ENCODE measurements at places on chromosomes 3 and 15. TPM values are rescaled to one million over a fixed set of nuclear protein-coding genes. Genes with fewer than 3 reads are reported as not detected.

DNA sequence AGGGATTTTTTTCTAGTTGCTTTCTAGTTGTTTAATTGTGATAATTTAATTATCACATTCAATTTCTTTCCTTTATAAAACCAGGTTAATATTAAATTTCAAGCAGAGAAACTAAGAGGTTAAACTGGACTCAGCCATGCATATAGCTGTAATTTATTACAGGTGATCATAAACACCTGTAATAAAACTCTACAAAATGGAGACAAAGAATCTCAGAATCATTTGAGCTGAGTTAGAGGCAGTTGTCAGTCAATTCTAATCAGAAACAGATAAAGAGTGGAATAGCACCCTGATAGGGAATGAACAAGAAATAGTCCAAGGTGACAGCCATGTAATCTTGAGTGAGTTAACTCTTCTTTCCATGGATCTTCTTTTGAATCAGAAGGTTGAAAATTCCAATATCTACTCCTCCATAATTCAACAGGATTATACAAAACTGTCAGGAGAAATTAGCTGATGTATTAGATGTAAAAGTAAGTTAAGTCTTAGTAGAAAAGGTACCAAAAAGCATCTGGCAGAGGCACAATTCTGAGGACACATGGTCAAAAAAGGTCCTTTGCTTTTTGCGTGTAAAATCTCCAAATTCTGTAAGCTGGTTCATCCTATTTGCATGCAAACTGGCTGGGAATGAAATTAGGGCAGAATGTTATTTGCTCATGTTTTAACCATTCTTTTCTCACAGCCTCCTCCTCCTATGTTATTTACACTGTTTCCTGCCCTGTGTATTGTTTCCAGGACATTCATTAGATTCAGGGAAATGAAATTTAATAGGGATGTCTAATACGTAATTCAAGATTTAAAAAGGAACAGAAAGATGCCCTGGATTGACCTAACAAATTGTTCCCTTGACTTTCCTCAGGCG is 39.4 kb upstream of the B3GNT5 start:
- no peak overlapping the region for H3K4me3 ChIP-seq
- no peak for DNase-seq
- peaks cover 19% of the 10 kb centered on the region for H3K4me1 ChIP-seq
- H3K27ac ChIP-seq, result peak overlapping the region; percentile 16

GRCh38 chr15:101657968-101658784 is 6.0 kb upstream of the TM2D3 start:
- H3K27ac ChIP-seq, result peak overlapping the region; percentile 46
- H3K4me3 ChIP-seq, result no peak overlapping the region
- peak; percentile 54 for DNase-seq
- peaks cover 58% of the 10 kb centered on the region for H3K36me3 ChIP-seq
- H3K27me3 ChIP-seq, result no peaks in the 10 kb centered on the region

ZMYND10 gene
- 0.83 TPM for total RNA-seq

CNTN4 gene
- 5.7 TPM for total RNA-seq

DNA sequence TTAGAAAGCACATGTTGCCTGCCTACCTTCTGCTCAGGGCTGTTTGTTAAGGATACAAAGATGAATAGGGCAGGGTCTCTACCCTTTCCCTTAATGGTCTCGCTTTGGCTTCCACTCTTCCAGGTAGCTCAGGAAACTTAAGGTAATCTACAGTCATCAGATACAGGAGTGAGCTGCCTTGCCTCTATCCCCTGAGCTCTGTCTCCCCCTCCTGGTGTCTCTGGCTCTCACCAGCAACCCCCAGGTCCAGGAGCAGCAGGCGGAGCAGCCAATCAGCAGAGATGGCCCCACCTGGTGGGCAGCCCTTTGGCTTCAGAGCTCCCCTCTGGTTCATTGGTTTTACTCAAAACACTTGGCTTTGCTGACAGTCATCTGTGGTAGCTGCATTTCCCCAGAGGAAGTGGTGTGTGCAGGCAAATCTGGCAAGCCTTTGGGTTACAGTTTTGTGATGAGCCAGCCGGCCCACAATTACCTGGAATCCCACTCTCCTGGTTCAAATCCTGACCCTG is 8.5 kb upstream of the CX3CR1 start:
- peak; percentile 76 for DNase-seq
- peaks cover 8% of the 10 kb centered on the region for H3K4me1 ChIP-seq
- no peak overlapping the region for H3K27ac ChIP-seq
- no peak overlapping the region for H3K4me3 ChIP-seq
- H3K27me3 ChIP-seq, result no peaks in the 10 kb centered on the region
- H3K36me3 ChIP-seq, result no peaks in the 10 kb centered on the region

DNA sequence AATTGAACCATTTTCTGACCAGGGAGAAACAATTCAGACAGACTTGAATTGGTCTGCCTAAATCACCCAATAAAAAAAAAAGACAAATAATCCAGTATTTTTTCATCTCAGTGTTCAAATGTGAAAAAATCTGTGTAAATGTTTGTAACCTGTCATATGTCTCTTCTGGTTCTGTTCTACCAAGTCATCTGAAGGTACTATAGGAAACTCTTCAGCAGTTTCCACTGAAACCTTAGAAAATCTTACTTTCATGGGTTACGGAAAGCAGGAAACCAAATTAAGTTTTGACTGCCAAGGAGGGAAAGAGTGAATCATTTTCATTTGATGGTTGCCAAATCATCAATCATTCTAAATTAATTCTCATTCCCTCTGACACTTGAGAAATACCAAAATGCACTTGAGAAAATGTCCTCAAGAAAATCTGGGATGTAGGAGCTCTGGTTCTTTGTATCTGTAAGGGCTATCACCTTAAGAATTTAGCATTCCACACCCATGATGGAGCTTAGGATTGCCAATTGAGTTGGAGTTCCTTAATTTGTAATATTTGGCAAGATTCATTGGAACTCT is 278.2 kb upstream of the KCNH8 start:
- DNase-seq, result no peak
- no peak overlapping the region for H3K27ac ChIP-seq
- H3K36me3 ChIP-seq, result no peaks in the 10 kb centered on the region
- H3K27me3 ChIP-seq, result no peaks in the 10 kb centered on the region

- H3K4me1 ChIP-seq, result no peaks in the 10 kb centered on the region
- DNase-seq, result no peak
- no peak overlapping the region for H3K27ac ChIP-seq
- H3K4me3 ChIP-seq, result no peak overlapping the region
- no peaks in the 10 kb centered on the region for H3K27me3 ChIP-seq
- no peaks in the 10 kb centered on the region for H3K36me3 ChIP-seq
Observed at GRCh38 chr3:183317886-183318865, 65.1 kb downstream of the B3GNT5 start.

GRCh38 chr15:70355275-70355795 is 257.6 kb upstream of the TLE3 start:
- no peak for DNase-seq
- H3K4me3 ChIP-seq, result no peak overlapping the region
- H3K27me3 ChIP-seq, result no peaks in the 10 kb centered on the region
- no peaks in the 10 kb centered on the region for H3K36me3 ChIP-seq
- no peaks in the 10 kb centered on the region for H3K4me1 ChIP-seq
- no peak overlapping the region for H3K27ac ChIP-seq

DNA sequence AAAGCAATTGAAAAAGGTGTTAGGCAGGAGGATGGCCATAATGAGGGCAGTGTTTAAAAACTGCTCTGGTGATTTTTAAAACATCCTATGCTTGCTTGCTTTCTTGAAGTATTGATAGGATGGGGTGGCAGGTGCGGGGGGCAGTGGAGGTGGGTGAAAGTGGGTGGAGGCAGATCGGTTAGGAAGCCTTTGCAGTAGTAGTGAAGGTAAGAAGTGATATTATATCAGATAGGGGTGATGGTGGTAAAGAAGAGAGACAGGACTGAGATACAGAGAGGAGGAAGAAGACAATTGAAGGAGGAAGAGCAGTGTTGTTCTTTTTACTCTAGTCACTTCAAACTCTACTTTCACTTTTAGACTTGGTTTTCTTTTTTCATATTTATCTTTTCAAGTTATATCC is 11.1 kb downstream of the ZNF80 start:
- H3K27me3 ChIP-seq, result no peaks in the 10 kb centered on the region
- H3K27ac ChIP-seq, result no peak overlapping the region
- H3K4me3 ChIP-seq, result no peak overlapping the region
- no peak for DNase-seq

- H3K27ac ChIP-seq, result no peak overlapping the region
- no peak overlapping the region for H3K4me3 ChIP-seq
- DNase-seq, result peak; percentile 69
- H3K4me1 ChIP-seq, result no peaks in the 10 kb centered on the region
- no peaks in the 10 kb centered on the region for H3K36me3 ChIP-seq
- H3K27me3 ChIP-seq, result no peaks in the 10 kb centered on the region
Observed at GRCh38 chr3:123757281-123757940, 126.7 kb downstream of the MYLK start.

LYZL4 gene
- not detected for total RNA-seq

DNA sequence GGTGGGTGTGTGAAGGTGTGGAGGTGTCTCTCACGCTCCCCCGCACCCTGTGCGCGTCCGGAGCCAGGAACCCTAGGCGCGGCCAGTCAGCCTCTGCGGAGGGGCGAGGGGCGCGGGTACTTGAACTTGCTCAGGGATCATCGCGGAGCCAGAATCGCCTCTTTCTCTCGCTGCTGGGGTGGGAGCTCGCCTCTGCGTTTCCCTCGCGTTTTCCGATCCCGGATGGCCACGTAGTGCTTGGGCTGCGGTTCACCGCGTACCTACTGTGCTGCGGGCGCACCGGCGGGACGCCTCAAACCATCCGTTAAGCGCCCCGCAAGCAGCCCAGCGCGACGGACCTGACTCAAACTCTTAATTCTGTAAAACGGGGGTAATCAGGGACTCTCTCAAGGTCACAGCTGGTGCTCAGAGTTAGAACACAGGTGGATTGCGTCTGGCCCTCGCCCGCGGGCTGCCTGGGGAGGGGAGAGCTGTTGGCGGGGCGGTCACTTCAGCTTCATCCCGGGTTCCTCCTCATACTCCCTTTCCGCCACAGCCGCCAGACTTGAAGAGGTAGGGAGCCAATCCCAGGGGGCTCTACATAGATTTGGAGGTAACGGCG is 686 bp downstream of the MYRIP start:
- H3K27me3 ChIP-seq, result peaks cover 42% of the 10 kb centered on the region
- DNase-seq, result no peak
- no peaks in the 10 kb centered on the region for H3K36me3 ChIP-seq
- H3K4me1 ChIP-seq, result peaks cover 14% of the 10 kb centered on the region

SLC22A13 gene
- not detected for total RNA-seq

GABRG3 gene
- not detected for total RNA-seq

DNA sequence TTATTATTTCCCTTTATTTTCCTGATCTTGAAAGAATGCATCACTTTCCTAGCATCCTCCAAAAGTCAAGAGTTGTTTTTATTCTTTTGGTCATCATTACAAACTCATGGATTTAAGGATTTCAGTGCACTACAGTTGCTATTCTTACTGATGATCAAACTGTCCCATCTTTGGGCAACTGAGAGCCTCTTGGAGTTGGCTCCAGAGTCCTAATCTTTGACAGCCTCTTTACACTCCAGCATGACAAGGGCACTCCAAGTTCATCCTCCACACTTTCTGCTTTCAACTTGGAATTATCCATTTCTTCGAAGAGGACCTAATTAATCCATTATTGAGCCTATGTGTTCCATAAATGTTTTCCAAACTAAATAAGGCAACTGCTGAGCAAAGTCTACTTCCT is 5.7 kb downstream of the UACA start:
- no peak for DNase-seq
- peaks cover 19% of the 10 kb centered on the region for H3K4me1 ChIP-seq
- H3K27ac ChIP-seq, result no peak overlapping the region
- H3K4me3 ChIP-seq, result no peak overlapping the region
- peaks cover 7% of the 10 kb centered on the region for H3K36me3 ChIP-seq
- H3K27me3 ChIP-seq, result no peaks in the 10 kb centered on the region

DNA sequence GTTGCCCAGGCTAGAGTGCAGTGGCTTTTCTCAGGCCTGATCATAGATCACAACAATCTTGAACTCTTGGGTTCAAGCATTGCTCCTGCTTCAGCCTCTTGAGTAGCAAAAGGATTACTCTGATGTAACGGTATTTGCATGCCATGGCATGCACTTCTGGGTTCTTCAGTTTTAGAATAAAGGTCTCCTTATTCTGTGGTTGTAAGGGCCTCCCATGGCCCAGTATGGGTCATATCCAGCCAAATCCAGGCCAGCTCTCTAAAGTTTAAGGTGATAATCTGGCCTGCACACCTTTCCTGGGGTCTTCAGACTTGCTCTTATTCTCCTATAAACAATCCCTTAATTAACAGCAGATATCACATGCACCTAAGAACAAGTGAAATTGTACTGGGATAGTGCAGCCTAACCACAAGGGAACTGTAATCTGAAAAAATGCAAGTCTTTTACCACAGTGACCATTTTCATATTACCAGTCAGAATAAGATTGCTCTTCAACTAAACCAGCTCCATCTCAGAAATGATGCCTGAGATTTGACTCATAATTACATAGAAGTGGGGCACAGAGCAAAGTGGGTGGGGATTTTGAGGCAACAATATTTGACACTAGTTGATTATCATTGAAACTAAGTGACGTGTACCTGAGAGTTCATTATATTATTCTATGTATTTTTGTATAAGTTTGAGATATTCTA is 25.4 kb downstream of the COMMD2 start:
- H3K4me3 ChIP-seq, result no peak overlapping the region
- no peaks in the 10 kb centered on the region for H3K4me1 ChIP-seq
- no peaks in the 10 kb centered on the region for H3K27me3 ChIP-seq
- no peak for DNase-seq

PLEKHO2 gene
- 8.7 TPM for total RNA-seq

DNA sequence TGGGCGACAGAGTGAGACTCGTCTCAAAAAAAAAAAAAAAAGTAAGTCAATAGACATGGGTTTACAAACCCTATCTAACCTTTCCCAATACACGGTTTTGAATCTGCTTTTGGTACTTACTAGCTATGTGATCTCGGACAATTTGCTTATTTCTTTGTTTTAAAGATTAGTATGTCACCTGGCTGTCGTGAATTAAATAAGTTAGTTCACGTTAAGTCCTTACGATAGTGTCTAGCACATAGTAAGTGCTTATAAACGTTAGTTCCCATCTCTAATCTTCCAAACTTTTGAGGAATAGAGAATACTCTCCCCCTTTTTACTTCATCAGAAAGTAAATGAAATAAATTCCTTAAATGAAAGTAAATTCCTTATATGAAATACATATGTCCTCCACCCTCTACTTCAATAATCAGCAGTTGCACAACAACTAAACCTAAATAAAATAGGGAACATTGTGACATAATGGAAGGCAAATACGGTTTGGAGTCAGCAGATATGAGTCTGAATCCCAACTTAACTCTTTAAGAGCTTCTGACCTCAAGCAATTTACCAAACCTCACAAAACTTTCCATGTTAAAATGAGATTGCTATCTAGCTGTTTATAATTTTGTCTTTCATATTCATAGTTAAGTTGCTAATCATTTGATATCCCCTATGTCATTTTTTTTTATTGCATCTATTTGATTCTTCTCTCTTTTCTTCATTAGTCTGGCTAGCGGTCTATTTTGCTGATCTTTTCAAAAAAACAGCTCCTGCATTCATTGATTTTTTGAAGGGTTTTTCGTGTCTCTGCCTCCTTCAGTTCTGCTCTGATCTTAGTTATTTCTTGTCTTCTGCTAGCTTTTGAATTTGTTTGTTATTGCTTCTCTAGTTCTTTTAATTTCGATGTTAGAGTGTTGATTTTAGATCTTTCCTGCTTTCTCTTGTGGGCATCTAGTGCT is 134.6 kb downstream of the PEAK1 start:
- H3K4me1 ChIP-seq, result no peaks in the 10 kb centered on the region
- H3K4me3 ChIP-seq, result no peak overlapping the region
- H3K27ac ChIP-seq, result no peak overlapping the region
- peaks cover 17% of the 10 kb centered on the region for H3K36me3 ChIP-seq
- no peak for DNase-seq

GRCh38 chr15:48041454-48041853 is 79.3 kb upstream of the SLC24A5 start:
- H3K27ac ChIP-seq, result no peak overlapping the region
- H3K27me3 ChIP-seq, result no peaks in the 10 kb centered on the region
- H3K4me3 ChIP-seq, result no peak overlapping the region

- no peaks in the 10 kb centered on the region for H3K36me3 ChIP-seq
- H3K4me1 ChIP-seq, result no peaks in the 10 kb centered on the region
- H3K27me3 ChIP-seq, result no peaks in the 10 kb centered on the region
- H3K4me3 ChIP-seq, result no peak overlapping the region
Observed at GRCh38 chr3:183537295-183537730, 18.2 kb downstream of the KLHL6 start.
